ENCODE measurements at places on chromosomes 4 and X. TPM values are rescaled to one million over a fixed set of nuclear protein-coding genes. Genes with fewer than 3 reads are reported as not detected.

The NEIL3 gene
- total RNA-seq, result 9.9 TPM

The MTNR1A gene
- total RNA-seq, result not detected

The TMEM156 gene
- total RNA-seq, result 7.3 TPM

The FMR1NB gene
- total RNA-seq, result not detected

The SLC49A3 gene
- 0.80 TPM for total RNA-seq

The ADAM29 gene
- not detected for total RNA-seq

The TRMT2B gene
- 19.0 TPM for total RNA-seq

The EDA gene
- 0.57 TPM for total RNA-seq

The ARR3 gene
- total RNA-seq, result not detected

DNA sequence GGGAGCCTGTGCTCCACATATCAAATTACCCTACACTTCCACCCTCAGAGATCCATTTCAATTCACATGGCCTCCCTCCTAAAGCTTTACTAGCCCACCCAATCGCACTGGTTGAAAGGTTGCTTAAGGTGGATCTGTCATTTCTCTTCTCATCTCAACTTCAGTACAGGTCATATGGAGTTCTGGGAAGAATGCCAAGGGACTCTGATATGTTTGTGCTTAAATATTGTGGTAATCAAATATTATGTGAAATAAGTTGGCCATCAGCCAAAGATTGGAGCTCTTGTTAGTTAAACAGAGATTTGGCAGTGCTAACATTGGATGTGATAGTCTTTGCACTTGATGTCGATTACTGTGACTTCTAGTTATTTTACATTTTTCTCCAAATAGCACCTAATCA is 20.5 kb downstream of the SEPTIN6 start:
- no peak for DNase-seq
- no peak overlapping the region for H3K4me3 ChIP-seq
- H3K27ac ChIP-seq, result no peak overlapping the region
- peaks cover 38% of the 10 kb centered on the region for H3K4me1 ChIP-seq

GRCh38 chr4:150773729-150774449 is 191.9 kb downstream of the MAB21L2 start:
- H3K27ac ChIP-seq, result no peak overlapping the region
- no peak overlapping the region for H3K4me3 ChIP-seq
- no peak for DNase-seq
- no peaks in the 10 kb centered on the region for H3K36me3 ChIP-seq

DNA sequence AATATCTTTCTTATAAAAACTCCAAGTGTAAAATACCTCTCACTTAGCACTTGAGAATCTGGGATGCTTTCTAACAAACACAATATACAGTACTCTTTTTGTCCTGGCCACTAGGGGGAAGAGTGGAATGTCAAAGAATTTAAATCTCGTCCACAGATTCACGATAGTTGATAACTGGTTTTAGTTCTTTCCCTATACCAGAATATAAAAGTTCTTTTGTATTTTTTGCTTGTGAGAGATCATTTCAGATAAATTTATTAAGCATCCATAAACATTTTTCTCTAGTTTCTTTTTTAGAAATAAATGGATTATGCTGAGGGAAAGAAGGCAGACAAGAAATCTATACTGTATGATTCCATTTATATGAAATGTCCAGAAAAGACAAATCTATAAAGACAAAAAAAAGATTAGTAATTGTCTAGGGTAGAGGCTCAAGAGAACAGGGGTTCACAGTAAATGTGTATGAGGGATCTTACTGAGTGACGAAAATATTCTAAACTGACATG is 50.4 kb downstream of the MGARP start:
- H3K36me3 ChIP-seq, result no peaks in the 10 kb centered on the region
- H3K4me1 ChIP-seq, result no peaks in the 10 kb centered on the region
- DNase-seq, result peak; percentile 45
- no peak overlapping the region for H3K27ac ChIP-seq
- no peaks in the 10 kb centered on the region for H3K27me3 ChIP-seq

- DNase-seq, result no peak
- H3K27me3 ChIP-seq, result no peaks in the 10 kb centered on the region
- H3K36me3 ChIP-seq, result no peaks in the 10 kb centered on the region
- H3K4me1 ChIP-seq, result no peaks in the 10 kb centered on the region
- H3K27ac ChIP-seq, result no peak overlapping the region
Observed at GRCh38 chr4:26055855-26056254, 141.8 kb downstream of the SMIM20 start.

- no peak overlapping the region for H3K4me3 ChIP-seq
- H3K36me3 ChIP-seq, result no peaks in the 10 kb centered on the region
- H3K4me1 ChIP-seq, result no peaks in the 10 kb centered on the region
- H3K27me3 ChIP-seq, result no peaks in the 10 kb centered on the region
- DNase-seq, result no peak
Observed at GRCh38 chr4:147863808-147864472, 132.1 kb downstream of the ARHGAP10 start.

- no peaks in the 10 kb centered on the region for H3K27me3 ChIP-seq
- no peaks in the 10 kb centered on the region for H3K36me3 ChIP-seq
- H3K27ac ChIP-seq, result no peak overlapping the region
- no peaks in the 10 kb centered on the region for H3K4me1 ChIP-seq
- DNase-seq, result no peak
- H3K4me3 ChIP-seq, result no peak overlapping the region
Observed at GRCh38 chr4:86508436-86508835, 85.7 kb upstream of the PTPN13 start.

GRCh38 chrX:2446815-2447214 is 54.0 kb downstream of the DHRSX start:
- no peaks in the 10 kb centered on the region for H3K27me3 ChIP-seq
- H3K27ac ChIP-seq, result no peak overlapping the region
- DNase-seq, result no peak

- no peak for DNase-seq
- H3K27me3 ChIP-seq, result no peaks in the 10 kb centered on the region
- H3K4me1 ChIP-seq, result peaks cover 7% of the 10 kb centered on the region
- H3K36me3 ChIP-seq, result no peaks in the 10 kb centered on the region
- H3K27ac ChIP-seq, result no peak overlapping the region
Observed at GRCh38 chr4:153402366-153402765, 57.9 kb downstream of the MND1 start.

DNA sequence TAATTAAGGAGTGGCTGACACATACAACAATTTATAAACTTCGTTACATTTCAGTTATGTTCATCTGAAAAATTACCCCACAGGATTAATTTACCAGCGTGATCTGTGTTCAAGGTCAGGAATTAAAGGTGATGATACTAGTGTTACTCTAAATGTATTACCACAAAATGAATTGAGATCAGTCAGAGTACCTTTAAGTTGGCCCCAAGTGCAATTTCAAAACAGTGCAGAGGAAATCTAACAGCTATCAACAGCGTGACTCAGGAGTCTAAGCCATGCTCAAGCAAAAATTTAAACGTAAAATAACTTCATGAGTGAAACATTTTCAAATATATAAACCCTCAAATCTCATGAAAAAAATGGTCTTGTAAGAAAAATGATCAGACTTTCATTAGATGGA is 18.7 kb downstream of the ANTXR2 start:
- no peak overlapping the region for H3K4me3 ChIP-seq
- H3K27ac ChIP-seq, result no peak overlapping the region
- no peaks in the 10 kb centered on the region for H3K27me3 ChIP-seq
- peaks cover 14% of the 10 kb centered on the region for H3K4me1 ChIP-seq
- no peak for DNase-seq
- H3K36me3 ChIP-seq, result no peaks in the 10 kb centered on the region

DNA sequence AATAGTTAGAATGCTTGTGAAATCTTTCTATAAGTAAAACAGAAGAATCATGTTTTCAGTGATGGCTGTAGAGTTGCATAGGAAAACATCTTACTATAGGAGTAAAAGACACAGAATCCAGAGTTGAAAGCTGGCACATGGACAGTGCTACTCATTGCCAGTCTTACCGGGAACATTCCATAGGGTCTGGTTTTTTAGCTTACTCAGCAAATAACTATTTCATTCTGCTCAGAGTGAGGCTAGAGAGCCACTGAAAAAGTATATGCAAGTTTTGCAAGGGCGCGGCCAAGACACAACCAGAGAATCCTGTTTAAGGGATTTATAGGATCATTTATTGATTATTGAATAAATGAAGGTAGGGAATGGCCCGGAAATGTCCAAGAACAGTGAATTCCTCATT is 60.3 kb downstream of the MTHFD2L start:
- H3K36me3 ChIP-seq, result no peaks in the 10 kb centered on the region
- no peak overlapping the region for H3K4me3 ChIP-seq
- H3K4me1 ChIP-seq, result no peaks in the 10 kb centered on the region
- H3K27ac ChIP-seq, result no peak overlapping the region
- DNase-seq, result no peak

DNA sequence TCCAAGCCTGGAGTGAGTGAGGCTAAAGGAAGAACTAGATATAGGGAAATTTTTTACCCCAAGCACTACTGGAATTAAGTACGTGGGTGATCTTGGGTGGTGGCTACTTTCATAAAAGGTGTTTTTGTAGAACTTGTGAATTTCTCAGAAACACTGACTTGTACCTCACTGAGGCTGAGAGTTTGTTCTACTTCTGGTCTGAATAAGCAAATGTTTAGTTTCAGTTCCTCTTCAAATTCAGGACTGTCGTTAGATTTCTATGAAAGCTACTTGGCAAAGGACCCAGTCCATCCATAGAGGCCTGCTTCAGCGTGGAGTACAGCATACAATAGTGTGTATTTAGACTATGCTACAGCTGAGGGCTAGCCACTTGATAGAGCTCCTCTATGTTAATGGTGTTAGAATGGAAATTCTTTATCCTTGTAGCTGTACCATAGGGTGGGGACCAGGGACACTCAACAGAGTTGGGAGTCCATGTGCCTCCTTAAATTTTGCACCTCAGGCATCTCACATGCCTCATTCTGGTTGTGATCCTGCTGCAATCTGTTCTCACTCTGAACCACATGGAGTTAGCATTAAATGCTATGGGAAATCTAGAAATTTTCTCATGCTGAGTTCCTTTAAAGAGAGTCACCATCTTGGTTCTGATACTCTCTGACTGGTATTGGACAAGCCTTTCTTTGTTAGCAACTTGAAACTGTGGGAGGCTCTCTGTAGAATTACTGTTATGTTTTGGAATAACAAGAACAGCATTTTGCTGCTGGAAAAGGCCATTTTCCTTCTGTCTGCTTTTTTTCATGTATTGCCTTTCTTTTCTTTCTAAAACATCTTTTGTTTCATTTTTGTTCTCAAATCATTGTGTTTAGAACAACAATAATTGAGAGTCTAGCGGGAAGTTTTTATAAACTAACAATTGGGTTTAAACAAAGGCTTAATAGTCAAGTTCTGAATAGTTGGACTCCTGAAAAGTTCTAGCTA is 86.8 kb downstream of the PDGFRA start:
- no peak overlapping the region for H3K27ac ChIP-seq
- no peaks in the 10 kb centered on the region for H3K4me1 ChIP-seq
- H3K36me3 ChIP-seq, result no peaks in the 10 kb centered on the region
- H3K4me3 ChIP-seq, result no peak overlapping the region
- H3K27me3 ChIP-seq, result no peaks in the 10 kb centered on the region

DNA sequence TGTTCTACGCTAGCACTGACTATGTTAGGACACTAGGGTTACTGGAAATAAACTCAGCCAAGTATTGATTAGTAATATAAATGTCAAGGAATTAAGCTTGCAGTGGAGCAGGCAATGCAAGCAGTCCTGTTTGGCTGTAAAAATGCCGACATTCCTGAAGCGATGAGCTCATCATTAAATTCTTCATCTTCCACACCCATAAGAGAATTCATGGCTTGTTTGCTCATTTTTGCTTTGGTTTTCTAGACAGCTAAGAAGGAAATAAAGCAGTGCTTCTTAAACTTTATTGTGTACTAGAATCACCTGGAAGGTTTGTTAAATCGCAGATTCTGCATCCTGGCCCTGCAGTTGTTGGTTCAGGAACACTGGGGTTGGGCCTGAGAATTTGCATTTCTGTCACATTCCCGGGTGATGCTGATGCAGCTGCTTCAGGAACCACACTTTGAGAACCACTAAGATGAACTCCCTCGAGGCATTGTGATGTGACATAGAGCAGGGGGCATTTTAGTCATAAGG is 17.8 kb downstream of the ANXA3 start:
- no peak for DNase-seq
- H3K4me3 ChIP-seq, result no peak overlapping the region
- no peaks in the 10 kb centered on the region for H3K4me1 ChIP-seq
- no peaks in the 10 kb centered on the region for H3K36me3 ChIP-seq
- no peaks in the 10 kb centered on the region for H3K27me3 ChIP-seq
- no peak overlapping the region for H3K27ac ChIP-seq

DNA sequence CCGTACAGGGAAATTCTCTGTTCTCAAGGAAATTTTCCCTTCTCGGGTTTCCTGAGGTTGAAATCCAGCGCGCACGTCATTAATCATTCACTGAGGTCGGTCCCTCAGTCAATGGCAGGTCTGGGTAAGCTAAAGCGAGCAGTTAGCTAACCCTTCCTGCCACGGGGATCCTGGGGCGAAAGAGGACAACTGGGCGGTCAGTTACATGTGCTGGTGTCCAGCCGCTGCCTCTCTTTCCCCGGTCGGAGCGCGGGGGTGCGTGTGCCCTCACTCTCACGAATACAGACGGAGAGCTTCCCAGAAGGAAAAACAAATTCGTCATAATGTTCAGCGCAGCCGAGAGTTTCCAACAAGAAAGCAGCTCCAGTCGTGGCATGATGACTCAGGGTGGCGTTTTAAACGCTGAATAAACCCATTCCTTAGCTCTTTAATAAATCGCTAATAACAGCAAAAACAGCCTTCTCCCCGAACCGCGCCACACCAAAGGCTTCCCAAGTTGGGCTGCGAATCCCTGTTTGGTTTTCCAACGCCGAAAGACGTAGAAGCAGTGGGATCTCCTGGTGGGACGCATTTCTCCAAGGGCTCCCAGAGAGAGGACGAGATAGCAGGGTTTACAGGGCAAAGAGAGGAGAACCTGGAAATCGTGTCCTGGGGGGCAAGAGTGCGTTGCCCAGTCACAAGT is 752 bp upstream of the FGF5 start:
- peaks cover 33% of the 10 kb centered on the region for H3K27me3 ChIP-seq
- no peaks in the 10 kb centered on the region for H3K36me3 ChIP-seq
- H3K27ac ChIP-seq, result no peak overlapping the region
- no peak for DNase-seq
- H3K4me3 ChIP-seq, result no peak overlapping the region

GRCh38 chr4:187309456-187309855 is 585.8 kb upstream of the FAT1 start:
- no peak overlapping the region for H3K27ac ChIP-seq
- no peak overlapping the region for H3K4me3 ChIP-seq
- no peaks in the 10 kb centered on the region for H3K36me3 ChIP-seq
- no peaks in the 10 kb centered on the region for H3K4me1 ChIP-seq
- no peaks in the 10 kb centered on the region for H3K27me3 ChIP-seq

GRCh38 chrX:154548028-154548316 is 552 bp downstream of the IKBKG start:
- peaks cover 45% of the 10 kb centered on the region for H3K4me1 ChIP-seq
- H3K36me3 ChIP-seq, result no peaks in the 10 kb centered on the region
- DNase-seq, result no peak
- peak overlapping the region; percentile 93 for H3K4me3 ChIP-seq
- H3K27me3 ChIP-seq, result no peaks in the 10 kb centered on the region

DNA sequence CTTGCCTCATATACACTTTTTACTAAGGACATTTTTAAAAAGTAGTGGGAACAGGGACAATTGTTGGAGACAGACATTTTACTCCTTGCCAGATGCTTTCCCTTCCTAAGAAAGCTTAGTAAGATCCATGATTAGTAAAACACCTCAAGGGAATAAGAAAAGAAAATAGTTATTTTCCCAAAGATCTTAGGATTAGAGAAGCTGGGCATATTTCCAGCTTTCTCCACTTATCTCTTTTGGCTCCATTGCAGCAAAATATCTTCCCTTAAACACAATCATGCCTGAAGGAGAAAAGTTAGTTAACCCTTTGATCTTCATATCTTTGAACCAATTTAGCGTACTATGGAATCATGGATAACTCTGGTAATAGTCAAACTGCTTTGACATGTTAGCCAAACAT is 257.9 kb downstream of the PCDH18 start:
- no peak for DNase-seq
- no peaks in the 10 kb centered on the region for H3K36me3 ChIP-seq
- H3K27ac ChIP-seq, result no peak overlapping the region
- H3K4me3 ChIP-seq, result no peak overlapping the region

Measured in CD8-positive, alpha-beta memory T cell (primary cell).